ENCODE measurements at places on chromosomes 3 and 15.

DNA sequence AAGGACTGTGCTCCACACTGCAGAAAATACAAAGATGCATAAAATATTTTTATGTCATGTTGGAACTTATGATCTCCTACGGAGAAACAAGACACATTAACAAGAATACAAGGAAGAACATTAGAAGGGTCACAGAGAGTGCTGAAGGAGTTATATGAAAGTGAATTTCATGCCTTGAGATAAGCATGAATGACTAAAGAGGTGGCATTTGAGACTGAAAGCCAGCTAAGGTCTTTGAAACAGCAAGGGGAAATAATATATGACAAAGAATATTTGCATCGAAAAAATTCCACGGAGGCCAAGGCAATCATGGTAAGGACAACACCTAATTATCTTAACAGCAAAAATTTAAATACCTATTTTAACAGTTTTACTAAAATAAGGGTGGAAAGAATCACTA, 12.5 kb downstream of the GSK3B start:
- DNase-seq = no peak

DNA sequence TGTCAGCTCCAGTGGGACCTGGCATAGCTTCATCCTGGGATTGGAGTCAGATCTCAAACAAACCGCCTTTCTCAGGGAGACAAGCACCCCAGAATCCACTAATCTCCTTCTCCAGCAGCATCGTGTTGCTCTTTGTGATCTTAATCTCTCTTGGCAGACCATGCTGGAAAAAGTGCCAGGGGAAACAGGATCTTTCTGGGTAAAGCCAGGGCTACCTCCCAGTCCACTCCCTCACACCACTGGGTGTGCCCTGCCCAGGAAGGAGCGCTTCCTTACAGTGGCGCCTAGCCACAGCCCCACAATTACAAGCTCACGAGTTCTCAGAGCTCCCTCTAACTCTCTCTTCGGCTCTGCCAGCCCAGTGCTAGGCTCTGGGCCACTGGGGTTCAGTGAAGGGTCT, 32.2 kb downstream of the RPLP1 start:
- DNase-seq = no peak

- DNase-seq = no peak
These were observed 19.8 kb upstream of the LOXL1 start for GRCh38 chr15:73906346-73907034.

DNA sequence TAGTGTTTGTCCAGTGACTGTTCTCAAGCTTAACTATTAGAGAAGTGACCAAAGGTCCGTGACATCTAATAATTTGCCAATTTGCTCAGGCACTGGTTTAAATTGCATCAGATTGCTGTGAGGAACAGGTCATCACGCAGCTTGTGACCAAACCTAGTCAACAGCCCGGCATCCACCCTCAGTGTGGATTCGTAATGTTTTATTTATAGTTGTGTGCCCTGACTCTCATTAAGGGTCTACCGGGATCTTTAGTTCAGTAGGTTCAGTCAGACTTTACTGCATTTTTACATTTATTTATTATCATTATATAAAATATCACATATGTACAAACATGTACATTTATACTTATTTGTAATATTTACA, 46.4 kb upstream of the PGPEP1L start:
- no peak for DNase-seq

DNA sequence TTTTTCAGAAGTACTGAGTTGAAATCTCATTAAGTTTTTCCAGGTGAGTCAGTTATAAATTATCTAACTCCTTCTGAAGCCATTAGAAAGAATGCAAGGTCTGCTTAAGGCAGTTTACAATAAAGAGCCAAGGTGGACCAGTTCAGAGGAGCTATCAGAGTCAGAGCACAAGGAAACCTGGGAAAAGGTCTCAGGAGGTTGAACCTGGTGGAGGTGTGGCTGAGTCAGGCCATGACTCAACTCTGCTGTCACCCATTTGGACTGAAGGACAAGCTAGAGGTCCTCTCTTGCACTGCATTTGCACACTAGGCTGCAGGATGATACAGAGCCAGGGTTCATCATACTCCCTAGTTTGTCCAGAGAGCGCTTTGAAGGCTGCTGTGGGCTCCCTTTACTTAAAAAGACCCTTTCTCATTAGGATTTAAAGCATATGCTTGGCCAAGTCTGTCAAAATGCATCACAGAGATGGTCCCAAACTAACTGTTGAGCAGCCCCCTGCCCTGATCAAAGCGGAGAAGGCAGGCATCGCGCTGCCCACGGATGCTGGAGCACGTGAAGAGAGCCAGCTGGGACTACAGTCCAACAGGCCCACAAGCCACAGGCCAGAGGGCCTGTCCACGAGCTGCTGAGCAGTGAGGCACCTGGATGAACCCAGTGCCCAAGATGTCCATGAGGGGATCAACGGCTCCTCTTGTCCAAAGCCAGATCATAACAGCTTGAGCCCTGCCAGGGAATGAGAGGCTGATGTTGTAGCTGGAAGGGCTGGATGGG, 26.0 kb upstream of the MRPS22 start:
- no peak for DNase-seq

- DNase-seq = no peak
These were observed 9.4 kb upstream of the RPL24 start for GRCh38 chr3:101695779-101696372.

GRCh38 chr15:64152507-64153387, 1.2 kb downstream of the SNX22 start:
- DNase-seq = no peak

GRCh38 chr3:54968546-54969172, 40.8 kb upstream of the LRTM1 start:
- no peak for DNase-seq

- no peak for DNase-seq
These were observed 2.7 kb upstream of the DLEC1 start for GRCh38 chr3:38036286-38036685.

- no peak for DNase-seq
These were observed 7.0 kb downstream of the MELTF start for GRCh38 chr3:197022405-197023231.

GRCh38 chr3:3170998-3171397, 8.5 kb downstream of the CRBN start:
- DNase-seq = peak; percentile 37

DNA sequence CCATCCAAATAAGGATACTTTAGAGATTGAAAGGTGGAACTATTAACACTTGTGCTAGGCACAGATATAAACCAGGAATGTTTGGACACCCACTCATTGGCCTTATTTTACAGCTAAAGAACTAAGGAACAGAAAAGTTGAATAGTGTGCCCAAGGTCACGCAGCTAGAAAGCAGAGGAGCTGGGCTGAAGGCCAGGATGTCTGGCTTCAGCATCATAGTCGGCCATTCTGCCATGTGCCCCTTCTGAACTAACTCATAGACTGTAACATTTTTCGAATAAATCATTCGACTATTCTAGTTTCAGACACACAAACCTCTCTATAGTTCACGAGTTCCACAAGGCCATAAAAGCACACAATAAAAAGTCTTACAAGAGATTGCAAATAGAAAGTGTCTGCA, 71.1 kb downstream of the SUMF1 start:
- no peak for DNase-seq

GRCh38 chr3:56347219-56347871, 120.9 kb downstream of the ERC2 start:
- no peak for DNase-seq

DNA sequence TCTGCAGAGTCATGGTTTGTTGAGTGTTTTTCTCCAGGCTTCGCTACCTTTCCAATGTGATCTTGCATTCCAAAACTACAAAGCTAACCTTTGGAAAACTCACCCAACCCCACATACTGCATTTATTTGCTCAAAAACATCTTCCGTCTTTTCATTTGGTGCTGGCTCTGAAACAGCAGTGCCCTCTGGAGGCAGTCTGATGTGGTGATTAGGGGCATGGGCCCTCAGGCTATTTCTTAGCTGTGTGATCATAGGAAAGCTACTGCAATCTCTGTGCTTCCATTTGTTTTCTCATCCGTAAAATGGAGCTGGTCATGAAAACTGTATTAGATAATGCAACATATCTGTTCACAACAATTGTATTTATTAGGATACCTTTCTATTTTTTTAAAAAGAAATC, 47.0 kb downstream of the MTHFS start:
- peak; percentile 37 for DNase-seq

GRCh38 chr3:100352296-100353231, 18.0 kb downstream of the NIT2 start:
- DNase-seq = no peak

- DNase-seq = no peak
These were observed 27.3 kb upstream of the MBNL1 start for GRCh38 chr3:152241142-152242017.

- DNase-seq = no peak
These were observed 60.7 kb downstream of the TASOR start for GRCh38 chr3:56622381-56622780.

GRCh38 chr15:79442911-79443310, 10.8 kb downstream of the MINAR1 start:
- no peak for DNase-seq

GRCh38 chr3:122356402-122356801, 26.6 kb downstream of the MIX23 start:
- no peak for DNase-seq

DNA sequence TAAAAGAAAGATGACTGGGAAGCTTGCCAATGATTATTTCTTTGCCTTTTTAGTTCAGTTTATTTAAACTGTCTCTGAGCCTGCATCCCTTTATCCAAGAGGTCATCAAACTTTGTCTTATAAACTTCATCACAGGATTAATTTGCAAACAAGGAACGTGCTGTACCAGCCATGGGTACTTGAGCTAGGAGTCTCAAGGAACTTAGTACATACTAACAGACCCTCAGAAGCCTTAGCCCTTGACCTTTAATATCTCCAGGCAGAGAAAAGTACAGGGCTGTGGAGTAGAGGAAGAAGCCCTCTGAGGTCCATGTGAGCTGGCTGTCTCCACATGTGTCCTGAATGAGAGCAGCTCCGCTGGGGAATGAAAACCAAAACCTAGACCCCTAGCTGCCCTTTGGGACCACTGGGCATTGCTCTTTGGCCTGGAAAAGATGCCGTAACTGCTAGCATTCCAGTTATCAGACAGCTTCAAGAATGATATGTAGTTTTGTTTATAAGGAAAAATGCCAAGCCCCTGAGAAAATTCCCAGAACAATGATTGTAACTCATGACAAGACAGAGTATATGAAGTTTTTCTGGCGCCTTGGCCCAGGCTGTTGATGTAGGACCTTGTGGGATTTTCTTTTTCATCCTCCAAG, 92.1 kb downstream of the ASB7 start:
- DNase-seq = no peak

- DNase-seq = peak; percentile 12
These were observed 107.7 kb upstream of the PLSCR5 start for GRCh38 chr3:146712806-146713205.

DNA sequence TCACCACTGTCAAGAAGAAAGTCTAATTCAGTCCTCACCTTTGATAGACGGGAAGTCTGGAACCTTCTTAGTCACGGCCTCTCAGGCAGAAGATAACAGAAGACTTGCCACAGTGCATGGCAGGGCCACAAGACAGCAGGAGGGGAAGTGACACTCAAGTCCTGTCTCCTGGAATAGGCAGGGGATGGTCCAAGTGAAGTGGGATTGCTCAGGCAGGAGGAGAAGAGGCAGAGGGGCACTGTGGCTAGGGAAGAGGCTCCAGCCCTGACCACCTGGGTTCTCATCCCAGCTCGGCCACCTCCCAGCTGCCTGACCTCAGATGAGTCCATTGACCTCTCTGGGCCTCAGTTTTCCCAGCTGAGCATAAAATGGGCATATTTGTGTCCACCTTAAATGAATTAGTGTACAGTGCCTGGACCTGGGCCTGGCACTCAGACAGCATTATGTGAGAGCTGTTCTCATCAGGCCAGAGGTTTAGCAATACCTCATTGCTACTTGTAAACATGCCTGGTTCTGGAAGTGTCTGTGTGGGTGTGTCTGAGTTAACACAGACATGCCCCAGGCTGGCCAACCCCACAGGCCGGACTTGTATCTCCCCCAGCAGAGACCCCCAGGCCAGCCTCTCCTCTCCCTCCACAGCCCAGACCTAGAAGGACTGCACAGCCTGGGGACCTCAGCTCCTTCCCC, 11.5 kb upstream of the PCSK6 start:
- DNase-seq = no peak

GRCh38 chr15:62419192-62419591, 254.1 kb upstream of the C2CD4B start:
- no peak for DNase-seq

DNA sequence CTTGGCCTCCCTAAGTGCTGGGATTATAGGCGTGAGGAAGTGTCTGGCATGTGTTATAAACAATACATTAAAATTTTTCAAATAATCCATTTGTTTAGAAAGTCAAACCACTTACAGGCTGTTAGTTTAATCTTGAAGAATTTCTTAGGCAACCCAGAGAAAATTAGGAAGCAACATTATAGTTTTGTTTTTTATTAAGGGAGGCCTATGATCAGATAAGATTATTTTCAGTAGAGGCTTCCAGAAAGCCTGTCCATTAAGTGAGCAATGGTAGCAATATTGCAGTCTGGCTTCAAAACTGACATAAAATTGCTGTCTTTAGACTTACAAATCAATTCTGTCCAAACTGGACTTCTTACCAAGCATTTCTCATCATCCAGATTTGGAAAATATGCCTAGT, 49.6 kb downstream of the CD47 start:
- no peak for DNase-seq

DNA sequence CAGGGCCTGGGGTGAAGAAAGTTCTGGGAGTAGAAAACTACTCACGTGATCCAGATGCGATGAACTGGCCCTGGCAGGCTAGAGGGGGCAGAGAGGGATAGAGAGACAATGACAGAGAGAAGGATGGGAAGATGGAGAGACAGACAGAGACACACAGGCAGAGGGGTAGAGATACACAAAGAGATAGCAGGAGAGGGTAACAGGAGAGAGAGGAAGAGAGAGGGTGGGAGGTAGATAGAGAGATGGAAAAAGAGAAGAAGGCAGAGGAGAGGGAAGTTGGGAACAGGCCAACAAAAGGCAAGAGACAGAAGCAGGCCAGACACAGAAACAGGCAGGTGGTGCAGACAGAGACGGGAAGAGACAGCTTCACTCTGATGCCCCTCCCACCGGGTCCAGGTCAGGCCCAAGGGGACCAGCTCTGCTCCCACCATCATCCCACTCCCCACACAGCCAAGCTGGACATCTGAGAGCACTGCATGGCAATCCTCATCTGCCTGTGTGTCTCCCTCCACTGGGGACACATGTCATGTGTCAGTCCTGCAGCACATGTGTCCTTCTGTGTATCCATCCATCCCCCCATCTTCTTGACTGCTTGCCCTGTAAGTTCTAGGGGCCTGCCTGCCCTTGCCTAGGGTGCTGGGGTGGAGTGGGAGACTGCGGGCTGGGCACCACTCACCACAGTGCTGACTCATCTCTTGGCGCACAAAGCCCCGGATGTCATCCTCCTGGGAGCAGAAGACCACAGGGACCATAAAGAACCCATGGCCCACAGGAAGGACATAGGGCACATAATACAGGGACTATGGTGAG, 2.2 kb upstream of the UCN2 start:
- no peak for DNase-seq

- no peak for DNase-seq
These were observed 23.9 kb downstream of the RBPMS2 start for GRCh38 chr15:64751464-64751863.

DNA sequence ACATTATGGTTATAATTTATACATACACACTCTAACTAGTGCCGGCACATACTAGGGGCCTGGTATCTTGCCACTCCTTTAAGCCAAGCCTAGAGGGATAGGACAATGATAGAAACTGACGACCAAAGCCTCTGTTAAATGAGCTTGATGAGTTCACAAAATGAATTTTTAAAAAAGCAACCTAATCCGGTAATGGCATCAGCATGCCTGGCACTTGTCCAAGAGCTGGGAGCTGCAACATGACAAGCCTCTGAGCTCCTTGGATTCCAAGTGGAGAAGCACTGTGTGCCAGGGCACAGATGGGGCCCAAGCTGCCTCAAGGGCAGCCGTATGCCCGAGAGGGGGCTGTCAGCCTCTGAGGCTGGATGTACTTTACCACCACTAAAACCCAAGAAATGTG, 9.7 kb downstream of the ETV5 start:
- peak; percentile 75 for DNase-seq
